ENCODE measurements at places on chromosomes 5 and 9.

DNA sequence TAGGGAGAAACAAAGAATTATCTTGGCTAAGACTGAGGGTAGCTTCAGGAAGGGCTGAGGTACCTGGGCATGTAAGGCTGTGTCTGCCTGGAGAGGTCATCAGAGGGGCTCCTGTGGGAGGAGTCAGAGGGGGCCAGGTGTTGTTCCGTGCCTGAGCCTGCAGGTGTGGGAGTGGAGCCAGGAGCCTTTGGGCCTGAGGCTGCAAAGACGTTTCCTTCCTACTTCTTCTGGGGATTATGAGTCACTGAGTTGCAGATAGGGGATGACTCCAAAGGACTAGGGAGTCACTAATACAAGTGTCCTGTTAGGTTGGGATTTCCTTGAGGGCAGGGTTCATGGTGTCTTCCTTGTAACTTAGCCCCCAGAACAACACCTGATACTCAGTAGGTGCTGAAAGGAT, 391.1 kb downstream of the ARHGEF28 start:
- no peak for DNase-seq

GRCh38 chr5:138330813-138331448, 673 bp downstream of the CDC25C start:
- DNase-seq: no peak

DNA sequence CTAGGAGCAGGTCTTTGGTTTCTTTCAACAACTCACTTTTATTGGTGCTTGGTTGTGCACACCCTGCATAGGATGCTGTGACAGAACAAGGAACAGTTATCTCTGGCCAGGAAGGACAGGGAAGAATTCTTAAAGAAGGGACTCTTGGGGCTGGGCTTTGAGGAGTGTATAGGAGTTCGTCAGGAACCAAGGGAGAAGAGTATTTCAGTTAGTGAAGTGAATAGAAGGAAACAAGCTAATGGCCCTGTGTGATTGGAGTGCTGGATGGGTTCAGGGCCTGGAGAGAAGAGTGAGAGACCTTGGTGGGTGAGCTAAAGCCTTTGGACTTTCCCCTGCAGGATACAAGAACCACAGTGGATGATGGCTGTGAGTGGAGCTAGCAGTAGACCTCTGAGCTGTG, 32.2 kb downstream of the DAB2IP start:
- DNase-seq: no peak

GRCh38 chr5:106142116-106142515, 1528.6 kb downstream of the EFNA5 start:
- DNase-seq: no peak

DNA sequence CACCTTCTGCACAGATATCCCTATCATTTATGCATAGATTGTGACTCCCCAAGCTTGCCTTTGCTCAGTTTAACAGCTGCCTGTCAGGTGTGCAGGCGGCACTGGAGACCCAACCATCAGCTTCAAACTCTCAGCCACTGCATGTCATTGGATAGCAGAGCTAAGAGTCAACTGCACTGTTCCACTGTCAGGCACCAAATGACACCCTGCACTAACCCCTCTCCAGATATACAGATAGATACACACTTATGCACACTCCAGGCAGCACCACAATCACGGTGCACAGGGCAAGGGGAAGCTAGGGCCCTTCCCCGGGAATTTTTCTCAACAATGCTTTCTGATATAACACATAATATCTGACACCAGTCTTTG, 142.3 kb downstream of the BNC2 start:
- DNase-seq: no peak

GRCh38 chr9:106887066-106887465, 24.1 kb downstream of the ZNF462 start:
- no peak for DNase-seq

GRCh38 chr9:15743512-15743911, 190.7 kb downstream of the CCDC171 start:
- no peak for DNase-seq

DNA sequence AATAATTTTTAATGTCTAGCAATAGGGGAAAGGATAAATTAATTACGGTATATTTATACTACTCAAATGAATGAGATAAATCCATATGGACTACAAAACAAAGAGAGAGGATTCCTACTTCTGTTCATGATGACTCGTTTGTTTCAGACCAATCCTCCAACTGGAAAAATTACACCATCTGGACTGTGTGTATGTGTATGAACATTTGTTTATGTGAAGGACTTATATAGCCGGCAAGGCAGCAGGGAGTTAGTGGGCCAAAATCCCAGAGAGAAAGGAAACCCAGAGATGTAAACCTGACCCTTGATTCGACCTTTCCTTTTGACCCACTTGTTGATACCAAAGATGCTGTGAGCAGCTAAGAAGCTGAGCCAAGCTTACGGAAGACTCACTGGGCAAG, 20.1 kb downstream of the PDE6A start:
- DNase-seq: no peak

GRCh38 chr5:16784843-16785791, 151.0 kb downstream of the MYO10 start:
- DNase-seq: no peak

- DNase-seq: no peak
These were observed 94.2 kb upstream of the CTNND2 start for GRCh38 chr5:11998397-11998796.

- no peak for DNase-seq
These were observed 55.1 kb upstream of the ZNF608 start for GRCh38 chr5:124801551-124801950.

DNA sequence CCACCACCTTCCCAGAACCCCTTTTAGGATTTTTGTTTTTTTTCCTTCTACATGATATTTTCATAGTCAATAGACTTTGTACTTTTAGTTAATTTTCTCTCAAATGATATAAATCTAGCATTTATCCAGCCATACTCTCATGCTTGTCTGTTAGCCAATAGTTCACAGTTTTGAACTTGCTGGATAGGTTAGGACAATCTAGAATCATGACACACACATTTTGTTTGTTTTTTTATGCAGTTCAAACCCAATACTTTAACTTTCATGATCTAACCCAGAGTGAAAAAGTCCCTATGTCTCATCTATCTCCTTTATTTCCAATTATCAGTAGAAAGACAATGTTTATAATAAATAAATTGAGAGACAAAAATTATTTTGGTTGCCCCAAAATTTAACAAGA, 509.7 kb upstream of the DMAC1 start:
- no peak for DNase-seq

DNA sequence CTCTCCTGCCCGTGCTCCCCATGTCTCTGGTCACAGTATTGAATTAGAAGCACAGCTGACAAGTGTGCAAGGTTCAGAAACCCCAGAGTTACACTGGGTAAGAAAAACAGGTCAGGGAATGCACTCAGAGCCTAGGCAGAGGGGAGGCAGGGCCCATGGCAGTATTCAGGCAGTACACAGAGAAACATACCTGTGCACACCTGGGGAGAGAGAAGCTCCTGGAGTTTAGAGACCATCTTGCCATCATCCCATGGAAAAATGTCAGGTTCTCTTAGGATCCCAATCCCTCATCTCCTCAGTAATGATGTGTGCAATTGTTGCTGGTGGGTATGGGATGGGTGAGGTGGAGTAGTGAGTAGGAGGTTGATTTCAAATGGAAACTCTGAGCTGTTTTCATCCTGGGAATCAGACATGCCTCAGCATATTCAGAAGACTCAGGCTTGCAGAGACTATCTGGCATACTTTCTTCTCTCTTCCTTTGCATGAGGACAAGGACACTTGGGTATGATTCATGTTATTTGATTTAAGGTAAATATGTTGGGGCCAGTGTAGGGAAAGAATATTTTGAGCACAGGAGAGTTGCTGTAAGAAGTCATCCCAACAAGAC, 228.5 kb downstream of the ESM1 start:
- DNase-seq: no peak

GRCh38 chr5:65125591-65126541, 355.9 kb downstream of the ADAMTS6 start:
- DNase-seq: no peak

- DNase-seq: no peak
These were observed 194.7 kb downstream of the CDH9 start for GRCh38 chr5:26843677-26844076.

- DNase-seq: no peak
These were observed 6.6 kb upstream of the OTULINL start for GRCh38 chr5:14574891-14575508.

DNA sequence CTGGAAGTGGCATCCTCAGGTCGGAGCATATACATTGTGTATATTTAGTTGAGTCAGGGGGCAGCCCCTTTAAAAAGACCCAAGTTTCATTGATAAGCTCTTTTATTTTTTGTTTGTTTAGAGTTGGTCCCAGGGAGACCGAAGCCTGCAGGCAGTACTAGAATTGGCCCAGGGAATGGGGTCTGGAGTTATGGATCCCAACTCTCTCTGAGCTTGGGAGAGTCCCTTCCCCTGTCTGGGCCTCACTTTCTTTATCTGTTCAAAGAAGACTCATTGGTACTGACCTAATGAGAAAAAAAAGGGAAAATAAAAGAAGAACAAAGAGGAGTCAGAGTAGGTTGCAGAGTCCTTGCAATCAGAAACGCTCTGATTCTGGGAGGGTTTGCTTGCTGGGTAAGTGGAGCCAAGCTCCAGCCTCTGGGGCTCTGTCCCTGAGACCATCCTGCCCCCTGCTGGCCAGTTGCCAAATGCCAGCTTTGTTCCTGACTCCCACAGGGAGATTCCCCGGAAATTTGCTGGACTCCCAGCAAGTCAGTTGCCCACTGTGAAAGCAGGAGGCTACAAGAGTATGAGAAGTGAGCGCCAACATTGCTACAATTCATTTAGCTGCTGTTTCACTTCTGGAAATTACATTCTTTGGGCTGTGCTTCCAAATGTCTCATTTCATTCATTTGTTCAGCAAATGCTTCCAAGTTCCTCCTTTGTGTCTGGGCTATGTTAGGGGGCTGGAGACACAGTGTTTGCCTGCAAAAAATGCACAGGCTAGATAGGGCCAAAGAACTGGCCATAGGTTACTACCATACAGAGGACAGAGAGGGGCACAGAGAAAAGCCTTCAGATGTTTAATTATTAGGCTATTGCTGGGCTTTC, 156.2 kb downstream of the MELK start:
- peak; percentile 60 for DNase-seq

DNA sequence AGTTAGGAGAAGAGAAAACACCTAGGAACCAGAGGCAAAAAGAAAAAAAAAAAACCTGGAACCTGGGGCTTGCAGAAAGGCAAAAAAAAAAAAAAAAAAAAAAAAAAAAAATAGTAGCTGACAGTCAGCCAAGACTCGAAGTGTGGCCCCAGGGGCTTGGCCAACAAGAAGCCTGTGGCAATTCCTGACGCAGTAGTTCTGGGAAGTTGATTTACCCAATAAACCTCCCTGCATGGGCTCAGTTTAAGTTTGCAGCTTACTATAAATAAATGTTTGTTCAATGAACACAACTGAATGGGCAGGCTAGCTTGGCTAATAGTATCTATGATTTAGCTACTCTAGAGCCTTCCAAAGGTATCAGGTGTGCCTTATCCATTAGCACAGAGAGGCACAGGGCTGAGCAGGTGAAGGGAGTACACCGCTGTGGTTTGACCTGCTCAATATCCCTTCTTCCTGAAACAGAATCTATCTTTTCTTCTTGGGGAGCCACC, 21.3 kb upstream of the GLRX start:
- DNase-seq: no peak

GRCh38 chr9:108967916-108968315, 33.7 kb downstream of the ABITRAM start:
- DNase-seq: no peak

DNA sequence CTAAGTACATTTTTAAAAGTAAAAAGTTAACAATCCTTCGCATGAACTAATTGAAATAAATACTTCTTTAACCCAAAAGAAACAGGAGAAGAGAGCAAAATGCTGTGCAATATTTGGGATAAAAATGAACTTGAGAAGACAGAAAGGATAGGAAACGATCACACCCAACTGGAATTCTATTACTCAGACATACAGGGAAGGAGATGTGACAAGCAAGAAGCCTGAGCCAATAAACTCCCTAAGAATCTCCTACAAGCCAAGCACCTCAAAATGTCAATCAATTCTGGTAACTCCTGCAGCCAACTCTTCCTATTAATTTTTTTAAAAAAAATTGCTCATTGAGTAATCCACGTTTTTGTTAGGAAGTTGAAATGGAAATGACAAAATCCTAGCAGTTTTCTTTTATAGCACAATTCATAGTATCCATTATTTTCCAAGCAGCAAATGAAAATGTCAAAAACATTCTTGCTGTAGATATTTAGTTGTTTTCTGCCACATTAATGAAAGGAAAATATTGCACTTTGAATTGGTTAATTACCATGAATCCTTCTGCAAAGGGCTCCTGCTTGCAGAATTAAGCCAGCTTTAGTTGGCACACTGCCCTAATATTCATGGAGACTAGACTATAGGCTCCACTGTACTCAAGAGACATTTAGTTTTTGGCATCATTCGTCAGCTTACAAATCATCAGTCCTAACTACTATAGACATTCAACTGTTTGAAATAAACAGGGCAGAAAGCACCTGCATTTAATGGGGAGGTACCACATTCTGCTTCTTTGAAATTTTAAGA, 89.0 kb downstream of the RFX3 start:
- DNase-seq: no peak

DNA sequence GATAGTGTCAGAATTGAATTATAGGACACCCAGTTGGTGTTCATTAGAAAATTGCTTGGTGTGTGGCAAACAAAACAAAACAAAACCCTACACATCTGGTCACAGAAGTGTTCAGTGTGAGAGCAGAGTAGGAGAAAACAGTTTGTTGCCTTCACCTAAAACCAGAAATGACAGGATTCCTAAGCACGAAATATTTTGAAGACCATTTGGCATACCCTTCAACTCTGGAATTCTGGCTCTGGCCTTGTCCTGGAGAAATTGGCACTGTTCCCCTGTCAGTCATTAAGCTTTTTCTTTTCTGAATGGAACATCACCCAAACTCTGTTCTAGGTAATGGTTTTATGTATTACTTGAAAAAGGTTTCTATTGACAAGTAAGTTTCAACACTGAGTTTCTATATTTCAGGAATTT, 110.2 kb upstream of the PCA3 start:
- DNase-seq: no peak

GRCh38 chr5:143200781-143201398, 202.6 kb downstream of the NR3C1 start:
- DNase-seq: no peak

DNA sequence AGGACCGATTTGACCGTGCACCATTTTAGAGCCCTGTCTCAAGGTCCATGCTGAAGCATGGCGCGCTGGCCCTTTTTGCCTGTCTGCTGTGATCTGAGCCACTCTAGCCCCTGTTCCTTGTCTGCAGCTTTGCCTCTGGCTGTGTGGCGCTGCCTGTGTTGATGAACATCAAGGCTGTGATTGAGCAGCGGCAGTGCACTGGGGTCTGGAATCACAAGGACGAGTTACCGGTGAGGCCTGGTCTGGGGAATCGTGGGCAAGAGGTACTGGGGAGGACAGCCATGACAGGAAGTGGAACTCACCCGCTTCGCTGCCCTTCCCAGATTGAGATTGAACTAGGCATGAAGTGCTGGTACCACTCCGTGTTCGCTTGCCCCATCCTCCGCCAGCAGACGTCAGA, 6.3 kb downstream of the NHP2 start:
- DNase-seq: no peak

DNA sequence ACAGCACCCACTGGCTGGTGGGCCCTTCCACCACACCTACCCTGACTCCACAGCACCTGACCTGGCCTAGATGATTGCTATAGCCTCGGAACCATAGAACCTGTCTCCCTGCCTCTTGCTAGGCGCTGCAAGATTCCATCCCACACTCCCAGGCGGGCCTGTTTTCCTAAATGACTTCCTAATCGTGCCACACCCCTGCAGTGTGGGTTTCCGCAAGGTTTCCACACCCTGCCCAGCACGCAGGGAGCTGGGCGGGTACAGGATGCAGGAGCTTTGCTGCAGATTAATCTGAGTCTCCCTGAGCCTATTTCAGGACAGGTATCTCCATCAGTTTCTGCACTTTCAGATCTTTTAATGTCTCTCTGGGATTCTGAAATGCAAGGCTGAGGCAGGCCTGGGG, 62.9 kb downstream of the SHB start:
- DNase-seq: no peak

GRCh38 chr9:32395510-32396216, 11.2 kb downstream of the ACO1 start:
- DNase-seq: no peak

All from CD4-positive, alpha-beta T cell treated with Interleukin-17A for 1 hour (primary cell).